AG08396 (cell line): ENCODE measurements at places on chromosomes 4 and X.

- no peak for DNase-seq
These were observed 89.2 kb downstream of the DCTD start for GRCh38 chr4:182827954-182828353.

DNA sequence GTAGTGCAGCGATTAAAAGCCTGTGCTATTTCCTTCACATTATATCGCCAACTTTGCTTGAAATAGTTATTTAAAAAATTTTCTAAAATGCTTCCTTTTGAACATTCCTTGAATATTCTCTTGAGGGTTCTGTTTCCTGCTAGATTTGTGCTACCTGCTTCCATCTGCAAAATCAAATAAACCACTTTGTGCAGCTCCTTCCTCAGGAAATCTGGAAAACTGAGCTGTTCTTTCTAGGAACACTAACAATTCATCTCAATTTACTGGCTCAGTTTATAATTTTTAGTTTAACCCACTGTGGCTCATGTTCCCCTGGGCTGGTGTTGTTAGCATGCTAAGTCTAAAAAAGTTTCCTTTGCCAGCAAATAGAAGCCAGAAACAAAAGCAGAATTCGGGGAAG, 88.1 kb upstream of the LCORL start:
- DNase-seq: no peak

DNA sequence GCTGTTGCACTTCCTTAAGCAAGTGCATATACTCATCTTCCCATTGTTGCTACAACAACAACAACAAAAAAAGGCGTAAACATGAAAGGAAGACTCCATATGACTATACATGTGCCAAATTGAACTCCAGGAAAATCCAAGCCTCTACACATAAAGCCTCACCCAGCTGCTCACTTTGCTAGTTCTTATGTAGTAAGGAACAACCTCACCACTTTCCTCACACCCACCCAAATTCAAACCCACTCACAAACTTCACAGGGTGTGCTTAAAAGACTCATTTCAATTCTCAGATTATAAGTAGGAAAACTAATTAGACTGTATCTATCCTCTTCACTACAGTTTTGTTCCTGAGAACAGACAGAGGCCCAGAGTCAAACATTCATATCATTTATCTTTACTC, 671.1 kb upstream of the INTU start:
- no peak for DNase-seq

DNA sequence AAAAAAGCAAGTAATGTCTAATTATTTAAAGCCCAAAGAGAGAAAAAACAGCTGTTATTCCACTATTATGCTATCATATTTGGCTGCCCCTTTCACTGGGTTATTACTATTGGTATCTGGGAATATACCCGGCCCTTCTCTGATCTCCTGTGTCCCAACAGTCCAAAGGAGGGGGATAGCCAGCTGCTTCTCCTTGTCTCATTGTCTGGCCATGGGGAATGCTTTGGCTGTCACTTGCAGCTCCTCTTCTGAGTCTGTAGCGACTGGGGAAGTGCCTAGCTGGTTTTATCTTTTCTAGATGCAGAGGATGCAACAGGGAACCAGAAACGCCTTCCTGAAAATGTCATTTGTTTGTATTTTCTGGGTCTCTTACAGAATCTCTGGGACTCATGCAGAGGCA, 33.9 kb downstream of the MGARP start:
- no peak for DNase-seq

- no peak for DNase-seq
These were observed 30.6 kb upstream of the MANBA start for GRCh38 chr4:102791318-102791835.

DNA sequence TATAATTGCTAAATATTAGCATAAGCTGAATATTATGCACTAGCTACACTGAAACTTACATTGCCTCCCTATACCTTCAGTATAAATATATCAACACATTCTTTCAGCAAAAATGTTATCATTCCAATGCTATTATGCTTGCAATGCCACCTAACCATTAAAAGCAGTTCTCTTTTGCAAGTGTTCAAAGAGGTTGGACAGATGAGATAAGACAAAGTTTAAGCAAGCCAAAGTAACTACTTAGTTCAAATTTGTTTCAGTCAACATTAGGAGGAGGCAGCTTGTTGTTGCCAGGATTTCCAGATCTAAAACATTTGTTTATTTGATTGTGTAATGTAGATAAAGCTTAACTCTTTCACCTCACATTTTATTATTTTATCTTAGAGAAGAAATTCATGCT, 323.9 kb upstream of the FAM241A start:
- DNase-seq: no peak

DNA sequence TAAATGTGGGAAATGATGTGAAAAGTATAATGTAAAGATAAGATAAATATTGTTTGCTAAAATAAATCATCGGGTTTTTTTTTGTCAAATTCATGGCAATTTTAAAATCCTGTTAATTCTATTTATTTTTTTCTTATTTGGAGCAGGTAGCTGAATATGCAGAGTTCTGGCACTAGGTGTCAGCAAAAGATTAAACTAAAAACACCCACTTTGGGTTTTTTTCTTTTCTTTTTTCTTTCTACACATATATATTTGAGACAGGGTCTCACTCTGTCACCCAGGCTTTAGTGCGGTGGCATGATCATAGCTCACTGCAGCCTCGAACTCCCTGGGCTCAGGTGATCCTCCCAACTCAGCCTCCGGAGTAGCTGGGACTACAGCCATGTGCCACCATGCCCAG, 6.9 kb upstream of the RAP2C start:
- no peak for DNase-seq

GRCh38 chrX:134181275-134181660, 55.7 kb upstream of the CCDC160 start:
- DNase-seq: no peak

DNA sequence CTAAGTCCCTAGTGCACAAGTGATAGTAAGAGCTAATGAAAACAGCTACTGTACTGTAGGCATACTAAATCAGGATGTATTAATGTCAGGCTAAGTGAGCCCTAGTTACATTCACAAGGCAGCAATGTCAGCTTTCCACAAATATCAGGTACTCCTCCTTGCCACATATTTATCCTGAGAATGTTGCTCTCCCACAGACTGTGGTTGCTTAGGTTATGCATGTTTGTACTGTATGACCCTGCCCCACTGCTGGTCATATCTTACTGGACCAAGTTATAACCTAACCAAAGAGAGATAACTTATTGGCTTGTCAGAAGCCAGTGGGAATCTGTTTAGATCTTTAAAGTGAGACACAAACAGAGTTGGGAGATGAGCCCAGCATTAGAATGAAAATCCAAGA, 241.0 kb downstream of the SLC39A8 start:
- DNase-seq: no peak

- no peak for DNase-seq
These were observed 1.4 kb downstream of the FGF13 start for GRCh38 chrX:138709886-138710791.

- no peak for DNase-seq
These were observed 10.2 kb downstream of the UBE2D3 start for GRCh38 chr4:102817021-102817605.

DNA sequence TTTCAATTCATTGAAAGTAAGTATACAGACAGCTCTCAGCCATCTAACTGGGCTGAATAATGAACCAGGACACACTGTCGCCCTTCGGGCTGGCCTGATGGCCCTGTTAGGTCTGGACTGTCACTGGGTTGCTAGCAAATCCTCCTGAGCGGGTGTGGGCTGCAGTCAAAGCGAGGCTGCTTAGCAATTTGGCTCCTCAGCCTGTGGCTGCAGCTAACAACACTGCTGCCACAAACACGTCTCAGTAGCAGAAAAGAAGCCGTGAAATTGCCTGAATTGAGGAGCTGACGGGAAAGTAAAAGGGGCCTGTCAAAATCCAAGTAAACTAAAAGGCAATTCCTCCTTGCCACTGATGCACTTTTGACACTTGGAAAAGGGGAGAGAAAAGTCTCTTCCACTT, 72.8 kb downstream of the SMIM20 start:
- no peak for DNase-seq

GRCh38 chr4:109441862-109442458, 8.3 kb downstream of the SEC24B start:
- DNase-seq: no peak

DNA sequence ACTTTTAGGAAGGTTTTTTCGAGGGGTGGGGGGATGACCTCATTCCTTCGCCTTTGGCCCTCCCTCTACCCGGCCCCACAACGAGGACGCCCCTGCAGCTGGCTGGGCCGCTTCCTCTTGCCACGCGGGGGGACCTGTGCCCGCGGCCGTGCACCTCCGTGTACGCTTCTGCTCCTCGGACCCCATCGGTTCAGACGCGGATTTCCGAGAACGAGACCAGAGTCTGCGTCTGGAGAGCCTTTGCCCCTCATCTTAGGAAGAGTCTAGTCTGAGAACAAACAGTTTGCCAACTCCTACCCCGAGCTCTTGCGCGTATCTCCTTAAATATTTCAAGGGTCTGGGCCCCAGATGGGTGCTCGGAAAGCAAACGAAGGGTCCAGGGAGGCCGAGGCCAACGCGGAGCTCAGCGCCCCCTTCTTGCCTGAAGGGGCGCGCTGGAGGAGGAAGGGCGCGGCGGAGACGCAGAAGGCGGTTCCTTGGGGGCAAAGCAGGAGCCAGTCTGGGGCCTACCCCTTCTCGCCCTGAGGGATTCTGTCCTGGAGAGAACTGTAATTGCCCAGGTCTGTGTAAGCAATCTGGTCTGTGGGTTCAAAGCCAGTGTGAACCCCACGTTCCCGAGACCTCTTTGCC, 3.9 kb upstream of the SFRP2 start:
- no peak for DNase-seq

GRCh38 chr4:24867766-24868296, 45.0 kb downstream of the CCDC149 start:
- no peak for DNase-seq

GRCh38 chr4:53847965-53848364, 216.4 kb downstream of the CHIC2 start:
- no peak for DNase-seq

- no peak for DNase-seq
These were observed 2.3 kb upstream of the EMD start for GRCh38 chrX:154376774-154377173.

GRCh38 chr4:17385403-17385802, 126.5 kb downstream of the QDPR start:
- peak; percentile 68 for DNase-seq

DNA sequence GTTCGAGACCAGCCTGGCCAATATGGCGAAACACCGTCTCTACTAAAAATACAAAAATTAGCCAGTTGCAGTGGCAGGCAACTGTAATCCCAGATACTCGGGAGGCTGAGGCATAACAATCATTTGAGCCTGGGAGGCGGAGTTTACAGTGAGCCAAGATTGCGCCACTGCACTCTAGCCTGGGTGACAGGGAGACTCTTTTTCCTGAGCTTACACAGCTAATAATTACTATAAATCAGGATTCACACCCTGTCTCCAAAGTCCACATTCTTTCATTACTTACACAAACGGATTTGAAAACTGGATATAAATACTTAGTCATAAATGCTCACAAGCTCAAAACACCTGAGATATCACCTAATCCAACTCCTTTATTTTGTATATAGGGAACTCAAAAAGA, 151.6 kb downstream of the LRBA start:
- no peak for DNase-seq

DNA sequence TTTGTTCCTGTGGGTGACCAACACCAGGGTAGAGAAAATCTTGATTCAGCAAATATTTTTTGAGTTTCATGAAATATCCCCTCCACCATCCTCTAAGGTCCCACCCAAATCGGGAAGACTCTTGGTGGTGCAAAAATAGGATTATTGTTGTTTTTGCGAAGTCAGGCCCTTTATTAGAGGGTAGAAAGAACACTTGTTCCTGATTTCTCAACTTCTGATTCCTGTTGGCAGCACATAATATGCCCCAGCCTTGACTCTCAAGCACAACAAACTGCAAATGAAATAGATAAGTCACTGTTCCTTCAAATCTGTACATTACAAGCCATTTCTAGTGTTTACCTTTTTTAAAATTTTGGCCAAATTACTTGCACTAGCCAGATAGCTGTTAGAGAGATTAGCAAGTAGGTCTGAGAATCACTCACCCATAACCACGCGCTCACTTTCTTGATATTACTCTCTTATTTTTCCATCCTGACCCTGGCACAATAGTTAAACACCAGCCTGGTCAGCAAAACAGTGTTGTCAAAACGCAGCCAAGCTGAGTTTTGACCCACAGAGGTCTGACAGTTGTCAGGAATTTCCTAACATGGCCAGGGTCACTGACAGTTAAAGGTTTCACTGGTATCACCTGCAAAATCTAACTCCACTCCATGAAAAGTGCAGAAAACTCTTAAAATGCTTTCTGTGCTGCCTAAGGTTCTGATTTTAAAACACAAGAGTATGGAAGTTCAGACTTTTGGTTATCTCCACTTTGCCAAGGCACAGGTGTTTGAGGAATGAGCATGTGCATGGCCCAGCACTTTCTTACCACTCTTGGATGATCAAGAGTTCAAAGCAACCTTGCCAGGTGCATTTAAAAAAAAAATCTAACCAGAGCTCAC, 69.8 kb downstream of the RBM47 start:
- DNase-seq: no peak

GRCh38 chr4:6727943-6728250, 11.9 kb downstream of the BLOC1S4 start:
- DNase-seq: no peak

DNA sequence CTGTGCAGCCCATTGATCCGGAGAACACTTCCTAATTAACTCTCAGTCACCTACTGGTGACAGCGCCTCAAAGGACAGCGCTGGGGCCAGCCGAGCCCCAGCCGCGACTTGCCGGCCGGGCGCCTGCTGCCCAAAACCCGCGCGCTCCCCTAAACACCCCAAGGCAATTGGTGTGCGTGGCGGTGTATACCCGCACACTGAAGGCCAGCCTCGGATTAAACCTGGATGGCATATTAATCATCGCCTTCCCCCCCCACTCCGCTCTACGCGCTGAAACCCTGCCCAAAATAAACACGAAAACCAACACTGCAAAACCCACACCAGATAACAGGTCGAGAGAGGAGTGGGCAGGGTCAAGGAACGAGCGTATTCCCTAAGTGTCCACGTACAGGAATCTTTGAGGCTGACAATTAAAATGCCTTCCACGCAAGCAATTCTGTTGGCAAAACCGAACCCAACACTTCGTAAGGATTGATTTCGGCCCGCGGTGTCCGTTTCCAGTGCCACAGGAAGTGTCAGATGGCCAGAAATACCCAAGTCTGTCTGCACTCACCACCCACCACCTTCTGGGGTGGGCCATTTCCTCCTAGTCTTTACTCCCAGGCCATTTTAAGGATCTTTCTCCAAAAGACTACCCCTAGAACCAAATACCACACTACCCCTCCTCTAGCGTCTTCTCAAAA, 2.7 kb downstream of the BCOR start:
- no peak for DNase-seq

GRCh38 chr4:80184825-80185756, 12.2 kb upstream of the PRDM8 start:
- DNase-seq: no peak
